ENCODE measurements at places on chromosomes 4 and X.
A peak's percentile ranks its signal among the peaks of the same experiment; 100 is the strongest.

GRCh38 chr4:134539729-134540231 is 338.2 kb upstream of the PABPC4L start:
- DNase-seq, result no peak

DNA sequence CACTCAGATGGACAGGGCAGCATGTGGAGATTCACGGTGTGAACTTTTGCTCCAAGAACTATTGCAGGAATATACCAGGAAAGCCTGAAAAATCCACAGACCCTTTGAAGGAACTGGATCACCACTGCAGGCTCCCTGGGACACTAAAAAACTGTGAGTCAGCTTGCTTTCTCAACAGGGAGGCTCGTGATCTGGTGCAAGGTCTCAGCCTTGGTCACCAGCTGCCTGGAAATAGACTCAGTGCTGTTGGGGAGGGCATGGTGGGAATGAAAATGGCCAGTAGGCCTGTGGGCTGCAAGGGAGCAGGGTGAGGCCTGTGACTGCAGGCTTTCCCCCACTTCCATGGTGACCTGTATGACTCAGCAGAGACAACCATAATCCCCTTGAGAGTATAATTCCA is 426.4 kb upstream of the RPS6KA3 start:
- DNase-seq, result no peak

DNA sequence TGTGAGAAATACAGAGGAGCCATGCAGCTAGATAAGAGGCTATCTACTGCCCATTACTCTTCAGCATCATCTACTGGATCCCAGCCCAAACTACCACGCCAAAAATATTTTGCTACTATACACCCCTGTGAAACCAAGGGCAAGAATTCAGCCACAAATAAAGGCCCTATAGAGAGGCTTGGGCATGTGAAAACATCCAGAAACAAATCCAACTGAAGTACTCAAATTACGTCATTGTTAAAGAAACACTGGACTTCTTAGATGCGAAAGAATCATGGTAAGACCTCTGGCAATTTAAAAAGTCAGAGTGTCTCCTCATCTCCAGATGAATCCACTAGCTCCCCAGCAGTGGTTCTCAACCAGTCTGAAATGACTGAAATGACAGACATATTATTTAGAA is 12.8 kb downstream of the NDST3 start:
- DNase-seq, result no peak

- no peak for DNase-seq
Observed at GRCh38 chr4:24285759-24286158, 298.6 kb downstream of the DHX15 start.

- no peak for DNase-seq
Observed at GRCh38 chr4:168441412-168441811, 38.9 kb downstream of the DDX60L start.

GRCh38 chrX:41350976-41351569 is 17.1 kb downstream of the DDX3X start:
- no peak for DNase-seq

GRCh38 chr4:168919706-168920324 is 90.2 kb downstream of the CBR4 start:
- DNase-seq, result no peak

DNA sequence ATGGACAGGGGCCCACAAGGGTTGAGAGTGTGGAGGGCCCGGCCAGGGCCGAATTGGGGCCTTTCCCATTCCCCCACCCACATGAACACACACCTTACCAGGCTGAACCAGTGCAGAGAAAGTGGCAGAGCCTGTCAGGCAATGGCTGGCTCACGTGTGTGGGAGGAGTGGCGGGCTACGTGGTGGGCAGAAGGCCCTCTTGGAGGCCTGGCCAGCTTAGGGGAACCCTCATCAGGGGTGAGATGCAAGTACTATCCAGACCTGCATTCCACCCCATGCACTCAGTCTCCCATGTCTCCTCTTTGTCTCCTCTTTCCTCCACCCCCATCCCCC is 965 bp downstream of the TCEAL4 start:
- no peak for DNase-seq

DNA sequence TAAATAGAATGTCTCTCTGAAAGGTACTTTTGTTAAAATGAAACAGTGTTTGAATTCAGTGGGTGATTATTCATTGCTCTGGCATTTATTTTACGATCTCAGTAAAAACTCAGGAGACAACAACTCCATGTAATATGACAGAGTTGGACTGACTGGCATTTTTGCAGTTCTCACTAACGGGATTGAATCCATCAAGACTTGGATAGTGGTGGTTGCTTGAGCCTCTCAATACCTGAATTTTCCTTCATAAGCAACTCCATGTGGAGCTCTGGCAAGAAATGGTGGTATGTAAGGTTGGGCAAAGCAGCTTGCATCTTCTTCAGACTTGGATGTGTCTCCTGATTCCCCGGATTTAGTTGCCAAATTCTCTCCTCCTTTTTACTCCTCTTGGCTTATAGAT is 72.7 kb downstream of the FRMPD4 start:
- no peak for DNase-seq

GRCh38 chr4:58649226-58649625 is 1539.0 kb upstream of the IGFBP7 start:
- DNase-seq, result no peak

DNA sequence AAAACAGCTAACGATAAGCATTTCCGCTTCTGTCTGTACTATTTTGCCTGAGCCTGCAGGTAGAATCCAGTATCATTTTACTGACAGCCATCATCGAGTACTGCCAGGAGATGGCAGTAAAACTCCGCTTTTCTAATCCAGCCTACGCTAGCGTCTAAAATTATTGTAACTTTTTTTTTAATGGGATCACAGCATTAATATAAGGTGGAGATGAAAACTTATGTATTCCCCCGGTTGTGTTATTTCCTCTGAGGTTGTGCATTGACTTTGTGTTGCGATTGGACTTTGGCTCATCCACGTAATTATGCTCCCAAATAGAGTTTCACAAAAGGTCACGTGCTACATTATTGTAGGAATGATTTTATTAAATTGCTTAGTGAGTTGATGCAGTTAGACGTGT is 248.1 kb downstream of the C4orf33 start:
- DNase-seq, result no peak

DNA sequence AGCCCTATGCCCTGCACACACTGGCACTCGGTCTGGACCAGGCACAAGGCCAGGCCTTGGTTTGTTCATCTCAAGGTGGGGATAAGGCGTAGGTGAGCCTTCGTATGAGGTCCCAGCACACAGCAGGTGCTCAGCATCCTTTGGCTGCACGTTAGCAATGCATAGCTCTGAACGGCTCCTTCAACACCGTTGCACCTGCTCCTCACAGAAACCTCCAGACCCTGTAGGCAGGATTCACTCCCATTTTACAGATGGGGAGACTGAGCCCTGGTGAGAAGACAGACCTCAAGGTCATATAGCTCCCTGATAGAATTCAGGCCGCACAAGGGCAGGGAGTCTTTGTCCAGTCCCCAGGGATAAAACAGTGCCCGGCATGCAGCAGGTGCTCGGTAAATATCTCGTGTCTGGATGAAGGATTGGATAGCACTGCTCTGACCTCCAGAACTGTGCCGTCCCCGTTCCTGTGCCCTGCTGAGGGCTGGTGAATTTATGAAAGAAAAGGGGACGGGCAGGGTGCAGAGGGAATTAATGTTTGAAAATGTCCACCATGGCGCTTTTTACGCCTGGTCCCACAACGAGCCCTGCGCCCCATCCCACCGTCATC is 2.4 kb downstream of the PPP2R2C start:
- DNase-seq, result peak; percentile 32

DNA sequence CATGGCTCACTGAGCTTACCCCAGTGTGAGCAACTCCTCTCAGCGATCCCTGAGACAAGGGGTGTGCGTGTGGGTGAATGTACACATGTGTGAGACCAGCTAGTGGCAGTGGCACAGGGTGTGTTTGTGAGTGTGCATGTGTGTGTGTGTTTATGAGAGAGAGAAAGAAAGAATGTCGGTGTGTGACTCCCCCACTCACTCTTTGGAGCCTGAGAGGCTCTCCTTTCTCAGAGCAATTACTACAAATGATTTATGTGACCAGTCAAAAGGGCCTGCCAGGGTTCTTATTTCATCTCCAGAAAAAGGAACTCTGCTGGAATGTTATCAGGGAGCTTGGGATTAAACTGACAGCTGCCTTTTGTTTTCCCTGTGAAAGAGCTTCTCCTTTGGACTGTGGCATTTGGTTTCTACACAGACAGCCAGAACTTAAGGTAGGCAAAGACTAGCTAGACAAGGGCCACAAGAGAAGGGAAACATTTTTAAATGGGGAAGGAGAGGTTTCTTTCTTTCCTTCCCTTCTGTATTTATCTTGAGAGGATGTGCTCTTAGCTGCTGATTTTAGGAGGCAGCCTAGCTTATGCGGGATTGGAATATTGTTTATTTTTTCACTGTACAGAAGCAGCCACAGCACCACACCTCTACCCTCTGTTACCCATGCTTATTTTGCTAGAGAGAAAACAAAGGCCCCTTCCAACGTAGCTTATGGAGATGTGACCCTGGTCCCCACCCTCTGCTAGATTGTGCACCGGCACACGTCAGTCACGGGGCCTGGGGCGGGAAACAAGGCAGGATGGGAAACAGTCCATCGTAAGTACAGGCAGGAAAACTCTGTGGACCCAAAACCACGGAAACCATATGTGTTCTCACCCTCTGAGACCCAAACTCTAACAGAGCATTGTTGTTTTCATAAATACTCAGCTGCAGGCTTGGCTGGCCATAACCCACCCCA is 143.5 kb downstream of the MGST2 start:
- DNase-seq, result no peak

DNA sequence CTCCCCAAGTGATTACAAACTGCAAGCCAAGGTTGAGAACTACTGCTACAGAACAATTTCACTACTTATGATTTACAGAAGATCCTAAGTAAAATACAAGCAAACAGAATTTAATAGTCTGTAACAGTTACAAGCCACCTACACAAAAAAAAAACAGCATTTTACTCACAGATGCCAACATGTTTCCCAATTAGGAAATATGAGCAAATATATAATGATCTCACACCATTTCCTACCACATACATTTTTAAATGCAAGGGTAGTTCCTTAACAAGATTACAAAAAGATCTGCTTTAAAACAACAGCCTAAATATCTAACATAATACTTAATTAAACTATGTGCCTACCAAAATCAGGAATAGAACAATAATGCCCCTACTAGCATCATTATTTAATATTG is 63.4 kb downstream of the EFHC2 start:
- DNase-seq, result no peak

GRCh38 chr4:138757432-138757831 is 258.1 kb upstream of the NOCT start:
- no peak for DNase-seq

GRCh38 chr4:47238667-47239066 is 207.3 kb downstream of the GABRB1 start:
- DNase-seq, result no peak

GRCh38 chr4:5783486-5783885 is 72.5 kb downstream of the EVC start:
- peak; percentile 69 for DNase-seq

DNA sequence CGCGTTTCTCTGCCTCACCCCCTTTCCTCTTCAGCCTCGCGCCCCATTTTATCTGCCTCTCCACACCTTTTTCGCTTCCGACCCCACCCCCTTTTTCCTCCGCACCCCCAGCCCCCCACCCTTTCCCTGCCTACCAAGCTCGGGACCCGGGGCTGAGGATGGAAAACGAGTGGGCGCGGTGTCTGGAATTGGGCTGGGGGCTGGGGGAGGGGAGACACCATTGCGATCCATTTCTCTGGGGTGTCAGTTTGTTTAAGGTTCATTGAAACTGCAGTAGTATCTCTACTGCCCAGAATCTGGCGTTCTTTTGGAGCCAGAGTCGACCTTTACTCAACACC is 707 bp downstream of the SLC9A6 start:
- no peak for DNase-seq

- DNase-seq, result no peak
Observed at GRCh38 chr4:125440814-125441213, 126.1 kb downstream of the FAT4 start.

- peak; percentile 97 for DNase-seq
Observed at GRCh38 chr4:88523325-88524129, at the start of gene PYURF. Gene PYURF (minus strand): TSS chr4:88523776. CDS start chr4:88523700, 76 bp downstream.

DNA sequence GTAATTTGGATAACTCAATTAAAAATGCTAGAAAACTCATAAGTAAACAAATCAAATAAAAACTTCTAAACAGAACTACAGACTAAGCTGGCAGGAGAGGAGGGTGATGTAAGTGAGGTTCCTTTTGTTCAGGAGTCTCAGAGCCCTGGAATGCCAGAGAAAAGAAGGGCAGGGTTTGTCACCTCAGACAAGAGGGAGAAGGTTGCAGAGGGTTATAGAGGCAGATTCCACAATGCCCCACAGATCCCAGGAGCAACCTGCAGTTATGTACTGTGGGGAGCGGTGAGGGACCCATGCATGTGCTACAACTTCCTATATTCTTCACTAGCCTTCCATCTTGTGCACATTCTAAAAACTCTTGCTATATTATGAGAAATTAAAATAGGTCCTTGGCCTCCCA is 129.7 kb downstream of the CFAP299 start:
- no peak for DNase-seq

- no peak for DNase-seq
Observed at GRCh38 chr4:172348426-172348825, 535.2 kb downstream of the GALNTL6 start.

DNA sequence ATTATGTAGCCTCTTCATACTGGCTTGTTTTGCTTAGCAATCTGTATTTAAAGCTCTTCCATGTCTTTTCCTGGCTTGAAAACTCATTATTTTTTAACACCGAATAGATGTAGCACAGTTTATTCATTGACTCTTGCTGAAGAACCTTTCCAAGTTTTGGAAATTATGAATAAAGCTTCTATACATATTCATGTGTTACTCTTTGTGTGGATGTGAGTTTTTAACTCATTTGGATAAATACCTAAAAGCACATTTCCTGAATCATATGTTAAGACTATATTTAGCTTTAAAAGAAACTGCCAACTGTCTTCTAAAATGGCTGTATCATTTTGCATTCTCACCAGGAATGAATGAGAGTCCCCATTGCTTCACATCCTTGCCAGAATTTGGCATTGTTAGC is 2061.7 kb upstream of the AGA start:
- DNase-seq, result no peak

DNA sequence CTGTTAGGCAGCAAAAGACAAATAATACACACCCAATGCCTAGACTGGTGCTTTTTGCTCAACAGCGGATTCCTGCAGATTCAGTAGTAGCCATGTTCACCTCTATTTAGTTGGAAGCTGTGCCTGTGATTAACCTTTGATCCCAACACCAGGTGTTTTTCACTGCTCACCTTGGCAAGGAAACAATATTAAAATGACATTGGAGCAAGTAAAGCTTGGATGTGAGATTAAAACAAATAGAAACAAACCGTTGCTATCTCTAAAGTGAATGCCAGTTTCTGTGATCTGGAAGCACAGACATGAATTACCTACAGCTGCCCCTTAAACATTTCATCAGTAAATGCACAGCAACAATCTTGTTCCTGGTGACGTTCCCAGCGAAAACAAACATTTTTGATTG is 35.7 kb downstream of the MAGEB17 start:
- DNase-seq, result no peak

- DNase-seq, result no peak
Observed at GRCh38 chrX:37685381-37686359, at the start of gene XK. Gene XK (plus strand): TSS chrX:37685791. CDS start chrX:37685962, 171 bp downstream.

- DNase-seq, result no peak
Observed at GRCh38 chr4:104492183-104492771, 2.4 kb downstream of the CXXC4 start.

GRCh38 chr4:151665022-151665784 is 95.6 kb downstream of the GATB start:
- no peak for DNase-seq

All from suprapubic skin (tissue), 4 donors.